ENCODE measurements at places on chromosomes 16 and 17.

- no peak for DNase-seq
These were observed 66.4 kb downstream of the MYH11 start for GRCh38 chr16:15790458-15790857.

DNA sequence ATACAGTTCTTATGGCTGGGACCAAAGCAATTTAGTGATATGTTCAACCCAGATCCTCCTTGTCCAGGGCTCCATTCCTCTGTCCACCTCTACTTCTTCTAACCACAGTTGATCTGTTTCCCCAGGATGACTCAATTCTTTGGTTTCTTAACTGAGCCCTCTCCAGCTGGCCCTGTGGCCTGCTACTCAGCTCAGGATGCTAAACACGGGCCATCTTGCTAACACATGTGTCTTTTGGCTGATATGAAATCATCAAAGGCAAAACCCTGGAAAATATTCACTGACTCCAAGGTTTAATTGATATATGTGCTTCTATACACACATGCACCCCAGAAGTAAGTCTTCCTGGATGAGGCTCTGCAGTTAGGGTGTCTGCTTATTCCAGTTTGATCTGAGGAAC is 43.8 kb downstream of the SHISA6 start:
- DNase-seq = no peak

DNA sequence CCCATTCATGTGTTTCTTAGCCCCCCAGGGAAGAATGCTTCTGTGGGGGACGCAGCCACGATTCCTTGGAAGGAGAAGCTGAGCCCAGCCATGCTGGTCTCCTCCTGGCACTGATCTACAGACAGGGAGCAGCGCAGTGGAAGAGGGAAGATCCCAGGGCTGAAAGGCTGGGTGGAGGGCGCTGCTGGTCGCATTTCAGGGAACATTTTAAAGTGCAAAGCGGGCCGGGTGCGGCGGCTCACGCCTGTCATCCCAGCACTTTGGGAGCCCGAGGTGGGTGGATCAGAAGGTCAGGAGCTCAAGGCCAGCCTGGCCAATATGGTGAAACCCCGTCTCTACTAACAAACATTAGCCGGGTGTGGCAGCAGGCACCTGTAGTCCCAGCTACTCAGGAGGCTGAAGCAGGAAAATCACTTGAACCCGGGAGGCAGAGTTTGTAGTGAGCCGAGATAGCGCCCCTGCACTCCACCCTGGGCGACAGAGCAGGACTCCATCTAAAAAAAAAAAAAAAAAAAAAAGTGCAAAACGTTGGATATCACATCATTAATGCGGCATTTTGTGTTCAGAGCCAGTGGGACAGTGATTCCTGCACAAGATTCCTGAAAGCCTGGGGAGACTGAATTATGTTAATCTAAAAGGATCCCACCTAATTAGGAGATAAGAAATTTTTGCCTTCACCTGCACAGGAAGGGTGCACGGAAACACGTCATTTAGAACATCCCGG is 558 bp upstream of the CHMP6 start:
- no peak for DNase-seq

DNA sequence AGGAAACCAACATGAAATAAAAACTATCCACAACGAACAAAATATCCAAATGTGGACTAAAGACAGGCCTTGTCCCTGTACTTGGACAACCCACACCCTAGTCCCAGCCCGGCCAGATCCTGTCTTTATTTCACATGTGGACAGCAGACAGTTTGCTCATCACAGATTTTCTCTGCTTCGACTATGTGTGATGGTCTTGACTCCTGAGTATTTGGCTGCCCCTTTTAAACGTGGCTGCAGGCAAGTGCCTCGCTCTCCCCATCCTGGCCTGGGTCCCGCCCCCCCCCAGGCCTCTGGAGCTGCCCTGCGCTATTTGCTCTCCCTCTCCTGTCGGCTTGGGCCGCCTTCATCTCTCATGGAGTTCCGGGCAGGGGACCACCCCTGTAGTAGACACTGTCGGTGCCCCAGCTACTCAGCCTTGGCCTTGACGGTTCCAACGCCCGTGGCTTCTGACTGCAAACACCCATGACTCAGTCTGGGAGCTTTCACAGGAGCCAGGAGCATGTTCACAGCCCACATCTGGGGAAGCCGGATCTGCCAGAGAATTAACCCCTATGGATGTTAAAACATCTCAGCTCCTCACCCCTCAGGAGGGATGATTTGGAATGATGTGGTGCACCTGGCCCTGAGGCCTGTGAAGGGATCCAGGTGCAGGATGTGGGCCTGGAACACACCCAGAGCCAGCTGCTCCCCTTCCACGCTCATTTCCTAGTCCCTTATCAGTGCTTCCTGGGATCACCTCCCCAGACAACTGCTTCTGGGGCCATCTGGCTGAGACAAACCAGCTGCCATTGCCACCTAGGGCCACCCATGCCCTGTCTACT is 229.7 kb upstream of the RPL38 start:
- no peak for DNase-seq

GRCh38 chr17:50683434-50684287 is 24.1 kb downstream of the ANKRD40 start:
- no peak for DNase-seq

DNA sequence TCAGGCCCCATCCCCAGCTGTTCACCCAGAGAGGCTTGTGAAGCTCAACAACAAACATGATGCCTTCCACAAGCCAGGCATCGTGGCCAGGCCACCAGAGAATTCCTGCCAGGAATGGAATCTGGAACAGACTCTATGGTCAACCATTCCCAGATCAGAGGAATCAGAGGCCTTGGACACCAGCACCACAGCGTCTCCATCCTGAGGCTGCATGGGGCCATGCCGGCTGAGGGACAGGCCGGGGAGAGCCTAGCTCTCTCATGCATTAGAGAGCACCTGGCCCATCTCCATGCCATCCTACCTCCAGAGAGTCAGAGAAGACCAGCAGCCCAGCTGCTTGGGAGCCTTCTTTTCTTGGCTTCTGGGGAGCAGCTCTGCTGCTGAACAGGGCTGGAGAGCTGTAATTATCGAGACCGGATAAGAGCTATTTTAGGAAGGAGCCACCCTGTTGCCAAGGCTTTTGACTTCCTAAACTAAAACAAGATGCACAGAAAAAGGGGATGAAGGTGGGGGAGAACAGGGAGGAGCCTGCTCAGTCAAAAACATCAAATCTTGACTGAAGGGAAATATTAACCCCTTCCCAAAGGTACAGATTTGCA is 24.5 kb upstream of the MTMR4 start:
- DNase-seq = no peak
